ENCODE measurements at places on chromosomes 1 and 21.

GRCh38 chr21:35316933-35317332 lies 267.8 kb upstream of the RUNX1 start:
- no peak for DNase-seq

DNA sequence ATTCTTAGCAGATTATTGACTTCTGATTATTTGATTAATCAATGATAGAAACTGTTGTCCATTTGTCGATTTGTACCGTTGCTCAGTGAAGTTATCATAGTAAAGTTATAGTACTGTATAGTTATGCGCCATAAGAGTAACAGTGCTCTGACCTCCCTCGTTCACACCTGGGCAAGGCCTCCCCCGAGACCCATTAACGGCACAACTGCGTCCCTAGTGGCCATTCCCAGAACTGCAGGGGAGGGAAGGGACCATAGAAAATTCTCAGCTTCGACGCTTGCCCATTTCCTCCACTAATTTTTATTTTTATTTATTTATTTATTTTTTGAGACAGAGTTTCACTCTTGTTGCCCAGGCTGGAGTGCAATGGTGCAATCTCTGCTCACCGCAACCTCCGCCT lies 334.4 kb downstream of the DSCAM start:
- no peak for DNase-seq

- DNase-seq: no peak
Measured at GRCh38 chr1:192272732-192273131, 44.1 kb upstream of the RGS21 start.

GRCh38 chr1:21623410-21623961 lies 45.7 kb downstream of the RAP1GAP start:
- DNase-seq: no peak

GRCh38 chr1:95068956-95069709 lies 3.6 kb downstream of the ALG14 start:
- no peak for DNase-seq

- no peak for DNase-seq
Measured at GRCh38 chr1:104780470-104781078, 1030.9 kb downstream of the AMY1C start.

GRCh38 chr1:211066781-211067384 lies 67.1 kb downstream of the KCNH1 start:
- DNase-seq: no peak

- DNase-seq: no peak
Measured at GRCh38 chr1:221366495-221367110, 375.3 kb downstream of the DUSP10 start.

DNA sequence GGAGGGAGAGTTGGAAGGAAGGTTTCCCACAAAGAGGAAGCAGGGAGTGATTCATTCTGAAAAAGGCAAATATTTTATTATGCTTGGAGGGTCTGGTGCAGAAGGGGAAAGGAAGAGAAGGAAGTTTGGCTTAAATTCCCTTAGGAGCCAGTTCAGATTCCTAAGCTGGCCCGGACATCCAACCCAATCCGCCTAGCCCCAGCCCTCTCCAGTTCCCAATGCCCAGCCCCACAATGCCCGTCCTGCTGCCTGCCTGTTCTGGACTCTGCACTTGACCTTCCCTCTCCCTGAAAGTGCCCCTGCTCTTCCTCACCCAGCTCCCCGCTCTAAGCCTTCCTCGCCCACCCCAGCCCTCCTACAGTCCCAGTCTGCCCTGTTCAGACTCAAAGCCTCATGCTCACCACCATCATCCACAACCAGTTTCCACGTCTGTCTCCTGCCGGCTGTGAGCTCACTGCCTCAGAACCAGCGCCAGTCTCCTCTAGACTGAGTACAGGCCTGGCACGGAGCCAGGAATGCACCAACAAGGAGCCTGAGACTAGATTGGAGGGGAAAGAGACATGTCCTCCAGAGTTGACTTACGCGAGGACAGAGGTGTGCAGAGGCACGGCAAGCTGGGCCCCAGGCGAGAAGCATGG lies 18.9 kb downstream of the CAPN2 start:
- DNase-seq: no peak

DNA sequence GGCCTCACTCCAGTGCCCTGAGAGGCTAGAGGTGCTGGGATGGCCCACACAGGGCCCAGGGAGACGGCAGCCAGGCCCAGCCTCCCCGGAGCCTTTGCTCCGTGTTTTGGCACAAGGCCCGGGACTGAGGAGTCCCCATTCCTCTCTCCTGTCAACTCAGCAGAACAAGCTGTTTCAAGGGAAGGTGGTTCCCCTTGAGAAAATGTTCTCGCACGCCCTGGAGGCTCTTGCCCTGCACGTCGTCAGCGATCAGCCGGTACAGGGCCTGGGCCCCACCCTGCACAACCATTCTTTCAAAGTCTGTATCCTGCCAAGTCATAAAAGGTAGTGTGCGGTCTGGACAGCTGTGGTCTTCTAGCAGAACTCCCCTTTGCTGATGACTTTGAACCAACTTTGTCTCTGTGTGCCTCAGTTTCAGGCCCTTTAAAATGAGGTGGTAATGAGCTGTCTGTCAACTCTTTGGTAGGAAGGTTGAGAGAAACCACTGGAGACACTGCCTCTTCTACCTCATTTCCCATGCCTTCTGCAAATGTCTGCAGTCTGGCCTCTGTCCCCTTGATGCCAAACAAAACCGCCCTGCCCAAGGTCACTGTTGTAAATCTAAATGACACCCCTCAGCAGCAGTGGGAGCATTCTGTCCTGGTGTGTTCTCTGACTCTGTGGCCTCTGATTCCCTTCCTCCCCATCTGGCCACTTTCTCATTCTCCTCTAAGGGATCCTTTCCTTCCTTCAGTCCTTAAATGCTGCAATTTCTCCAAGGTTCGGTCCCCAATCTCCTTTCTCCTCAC lies 138.6 kb upstream of the JUN start:
- no peak for DNase-seq

- DNase-seq: no peak
Measured at GRCh38 chr1:17318262-17318661, 10.3 kb downstream of the PADI4 start.

- DNase-seq: no peak
Measured at GRCh38 chr1:13823126-13823880, 123.3 kb downstream of the PRDM2 start.

DNA sequence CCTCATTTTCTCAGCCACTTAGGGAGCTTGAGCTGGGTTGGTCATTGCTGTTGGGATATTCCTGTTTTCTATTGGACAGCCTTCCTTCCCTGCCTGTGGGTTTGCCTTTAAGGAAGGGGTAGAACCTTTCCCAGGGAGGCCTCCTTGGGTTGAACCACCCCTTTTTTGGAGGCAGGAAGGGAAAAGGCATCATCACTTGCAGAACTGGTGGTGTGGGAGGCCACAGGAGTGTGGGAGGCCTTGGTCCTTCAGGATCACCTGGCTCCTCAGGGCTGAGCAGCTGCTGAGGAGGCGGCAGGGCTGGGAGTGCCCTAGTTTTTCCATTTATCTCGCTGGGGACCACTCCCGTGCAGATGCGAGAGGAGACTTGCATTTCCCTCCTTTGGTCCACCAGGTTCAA lies 667 bp upstream of the CYB561D1 start:
- no peak for DNase-seq

- no peak for DNase-seq
Measured at GRCh38 chr21:26597031-26597430, 23.9 kb upstream of the CYYR1 start.

- no peak for DNase-seq
Measured at GRCh38 chr21:36692114-36692834, 6.6 kb upstream of the SIM2 start.

- DNase-seq: no peak
Measured at GRCh38 chr1:169044971-169045370, 61.5 kb upstream of the ATP1B1 start.

DNA sequence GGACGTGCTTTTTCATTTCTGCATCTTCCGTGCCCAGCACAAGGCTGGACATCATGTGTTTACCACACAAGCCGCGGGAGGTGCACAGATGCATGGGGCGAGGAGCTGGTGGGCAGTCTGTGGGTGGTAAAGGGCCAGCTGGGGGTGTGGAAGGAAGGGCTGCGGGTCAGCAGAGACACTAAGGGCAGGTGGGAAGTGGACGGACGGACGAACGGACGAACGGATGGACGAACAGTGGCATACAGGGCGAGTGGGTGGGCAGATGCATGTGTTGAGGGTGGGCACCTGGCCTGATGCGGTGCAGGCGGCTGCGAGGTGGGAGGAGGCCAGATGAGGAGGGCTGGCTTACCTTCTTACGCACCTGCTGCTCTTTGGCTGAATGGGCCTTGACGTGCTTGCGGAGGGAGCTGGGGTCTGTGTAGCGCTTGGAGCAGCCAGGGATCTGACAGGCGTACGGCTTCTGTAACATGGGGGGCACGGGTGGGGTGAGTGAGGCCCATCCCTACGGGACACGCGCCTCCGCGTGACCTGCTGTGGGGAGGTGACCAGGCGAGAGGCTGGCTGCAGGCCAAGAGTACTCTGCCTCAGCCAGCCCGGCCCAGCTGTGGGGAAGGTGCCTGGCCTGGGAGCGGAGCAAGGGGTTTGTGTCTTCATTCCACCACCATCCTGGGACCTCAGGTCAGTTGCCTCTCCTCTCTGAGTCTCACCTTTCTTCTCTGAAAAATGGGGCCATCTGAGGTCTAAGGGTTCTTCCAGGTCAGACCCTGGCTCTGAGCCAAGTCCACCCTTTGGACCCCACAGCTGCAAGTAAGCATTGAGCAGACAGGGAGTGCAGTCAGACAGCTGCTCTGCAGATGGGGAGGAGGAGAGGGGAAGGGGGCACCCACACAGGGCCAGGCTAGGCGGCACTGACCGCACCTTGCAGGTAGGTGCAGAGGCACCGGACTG lies 65.5 kb downstream of the DMRTB1 start:
- no peak for DNase-seq

GRCh38 chr1:214840356-214840755 lies 237.4 kb downstream of the CENPF start:
- no peak for DNase-seq

GRCh38 chr1:216178281-216178680 lies 245.0 kb downstream of the USH2A start:
- DNase-seq: no peak

All from effector memory CD8-positive, alpha-beta T cell (primary cell).